ENCODE measurements at places on chromosomes 5 and 9. TPM values are rescaled to one million over a fixed set of nuclear protein-coding genes. Genes with fewer than 3 reads are reported as not detected.

DNA sequence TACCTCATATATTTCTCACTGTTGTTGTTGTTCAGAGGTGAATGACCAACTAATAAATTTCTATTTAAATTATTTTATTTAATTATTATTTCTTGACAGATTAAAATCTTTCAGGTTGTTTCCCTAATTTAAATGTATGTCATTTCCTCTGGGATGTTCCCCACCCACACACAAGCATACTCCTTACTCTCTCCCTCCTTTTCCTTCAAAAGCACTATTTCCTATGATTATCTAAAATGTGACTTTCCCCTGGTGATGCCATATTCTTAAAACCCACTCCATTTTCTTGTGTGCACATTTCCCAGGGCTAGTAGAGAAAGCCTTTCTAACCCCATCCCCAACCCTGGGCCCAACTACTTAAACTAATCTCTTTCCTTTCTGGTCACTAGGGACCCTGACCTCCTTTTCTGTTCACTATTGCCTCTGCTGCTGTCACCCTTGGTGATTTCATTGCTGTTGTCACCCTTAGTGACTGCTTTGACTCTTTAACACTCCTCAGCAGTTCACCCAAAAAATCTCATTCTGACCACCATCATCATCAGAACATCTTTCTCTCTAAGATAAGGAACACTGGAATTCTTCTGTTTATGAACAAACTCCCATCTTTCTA is 16.8 kb downstream of the IL33 start:
- no peak for DNase-seq

- DNase-seq = no peak
Observed at GRCh38 chr5:5178580-5178979, 38.5 kb downstream of the ADAMTS16 start.

- DNase-seq = no peak
Observed at GRCh38 chr5:132261881-132262845, 4.7 kb downstream of the PDLIM4 start.

Gene DMGDH
- total RNA-seq = 0.67 TPM

GRCh38 chr9:27791311-27791710 is 218.0 kb upstream of the C9orf72 start:
- DNase-seq = no peak

GRCh38 chr9:73743826-73744225 is 592.2 kb downstream of the ANXA1 start:
- no peak for DNase-seq

- no peak for DNase-seq
Observed at GRCh38 chr9:134828892-134829291, 51.7 kb upstream of the FCN2 start.

- DNase-seq = no peak
Observed at GRCh38 chr5:39419796-39420195, 5.0 kb downstream of the DAB2 start.

Gene TTC16
- total RNA-seq = 4.4 TPM

DNA sequence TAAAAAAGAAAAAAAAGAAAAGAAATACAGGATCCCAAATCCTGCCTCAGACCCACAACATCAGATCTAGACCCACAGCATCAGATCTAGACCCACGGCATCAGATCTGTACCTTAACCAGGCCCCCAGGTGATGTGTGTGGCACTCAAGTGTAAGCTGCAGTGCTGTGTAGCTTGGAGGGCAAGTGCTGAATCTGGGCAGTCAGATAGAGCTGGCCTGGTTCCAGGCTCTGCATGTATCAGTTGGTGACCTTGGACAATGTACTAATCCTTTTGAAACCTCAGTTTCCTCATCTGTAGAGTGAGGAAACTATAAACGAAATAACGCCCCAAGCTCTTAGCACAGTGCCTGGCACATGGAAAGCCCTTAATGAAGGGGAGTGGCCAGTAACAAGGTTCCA is 16.7 kb downstream of the COL15A1 start:
- DNase-seq = no peak

DNA sequence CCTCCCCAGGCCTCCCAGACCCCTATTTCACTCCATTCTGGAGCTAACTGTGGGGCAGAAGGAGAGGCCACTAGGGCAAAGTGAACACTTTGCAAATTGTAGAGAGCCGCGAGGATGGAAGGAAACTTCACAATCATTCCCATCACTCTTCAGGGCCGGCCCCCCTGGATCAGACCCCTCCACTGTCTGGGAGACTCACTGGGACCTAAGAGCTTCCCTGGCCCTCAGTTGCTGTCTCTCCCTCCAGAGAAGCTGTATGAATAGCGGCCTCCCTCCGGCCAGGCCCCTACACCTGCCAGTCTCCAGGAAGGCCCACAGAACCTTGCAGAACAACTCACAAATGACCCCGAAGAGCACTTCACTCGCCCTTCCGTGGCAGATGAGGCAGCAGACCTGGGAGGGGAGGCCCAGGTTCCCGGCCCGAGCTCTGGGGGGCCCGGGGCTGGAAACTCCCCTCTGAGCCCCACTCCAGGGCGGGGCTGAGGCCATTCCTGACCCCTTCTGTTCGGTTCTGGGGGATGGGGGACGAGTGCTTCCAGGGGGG is 141.9 kb upstream of the IER5L start:
- no peak for DNase-seq

DNA sequence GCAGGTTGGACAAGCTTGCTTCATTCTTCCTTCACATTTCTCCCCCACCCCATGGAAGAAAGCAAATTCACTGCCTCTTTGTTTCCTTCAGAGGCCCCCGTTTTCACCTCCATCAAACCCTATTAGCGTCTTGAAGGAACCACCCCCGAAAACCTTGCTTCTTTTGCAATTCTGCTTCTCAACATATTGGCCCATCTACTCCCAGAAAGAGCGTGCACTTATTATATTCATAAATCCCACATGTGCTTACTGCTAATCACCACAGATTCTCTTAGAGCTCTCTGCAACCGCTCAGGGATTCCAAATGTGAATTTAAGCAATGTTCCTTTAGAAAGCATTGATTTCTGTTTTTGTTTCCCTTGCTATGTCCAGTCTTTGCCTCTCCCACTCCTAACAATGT is 1.1 kb downstream of the F2RL2 start:
- DNase-seq = no peak

GRCh38 chr5:93676704-93677103 is 64.7 kb downstream of the POU5F2 start:
- DNase-seq = no peak

DNA sequence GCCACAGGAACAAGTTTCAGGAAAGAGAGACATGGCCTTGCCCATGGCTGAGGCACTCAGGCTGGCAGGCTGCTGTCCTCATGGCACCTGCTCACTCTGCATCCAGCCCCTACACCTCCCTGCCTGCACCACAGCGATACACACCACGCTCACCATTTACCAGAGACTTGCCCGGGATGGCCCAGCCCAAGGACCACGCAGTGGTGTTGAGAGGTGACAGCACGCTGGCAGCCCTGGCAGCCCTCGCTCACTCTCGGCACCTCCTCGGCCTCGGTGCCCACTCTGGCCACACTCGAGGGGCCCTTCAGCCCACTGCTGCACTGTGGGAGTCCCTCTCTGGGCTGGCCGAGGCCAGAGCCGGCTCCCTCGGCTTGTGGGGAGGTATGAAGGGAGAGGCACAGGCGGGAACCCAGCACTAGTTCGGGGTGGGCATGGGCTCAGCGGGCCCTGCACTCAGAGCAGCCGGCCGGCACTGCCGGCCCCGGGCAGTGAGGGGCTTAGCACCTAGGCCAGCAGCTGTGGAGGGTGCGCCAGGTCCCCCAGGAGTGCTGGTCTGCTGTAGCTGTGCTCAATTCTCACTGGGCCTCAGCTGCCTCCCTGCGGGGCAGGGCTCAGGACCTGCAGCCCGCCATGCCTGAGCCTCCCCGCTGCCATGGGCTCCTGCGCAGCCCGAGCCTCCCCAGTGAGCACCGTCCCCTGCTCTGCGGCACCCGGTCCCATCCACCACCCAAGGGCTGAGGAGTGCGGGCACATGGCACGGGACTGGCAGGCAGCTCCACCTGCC is 20.3 kb downstream of the ZDHHC11B start:
- no peak for DNase-seq

GRCh38 chr5:67983251-67984110 is 232.1 kb upstream of the PIK3R1 start:
- DNase-seq = no peak

DNA sequence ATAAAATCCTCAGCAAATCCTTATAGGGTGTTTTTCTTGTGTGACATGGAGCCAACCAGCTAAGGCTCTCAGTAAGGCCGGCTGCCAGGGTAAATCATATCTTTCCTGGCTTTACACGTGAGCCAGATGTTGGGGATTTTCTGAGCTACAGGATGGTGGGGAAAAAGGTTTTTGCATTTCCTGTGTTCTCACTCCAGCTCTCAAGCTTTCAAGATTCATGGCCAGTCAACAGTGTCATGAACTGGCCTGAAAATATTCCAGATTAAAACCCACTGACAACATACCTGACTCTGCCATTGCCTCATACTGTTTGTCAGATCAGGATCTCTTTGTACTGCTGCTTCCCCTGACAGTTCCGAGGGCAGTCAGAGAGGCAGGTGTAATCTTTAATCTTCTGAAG is 306.9 kb downstream of the GLIS3 start:
- no peak for DNase-seq

DNA sequence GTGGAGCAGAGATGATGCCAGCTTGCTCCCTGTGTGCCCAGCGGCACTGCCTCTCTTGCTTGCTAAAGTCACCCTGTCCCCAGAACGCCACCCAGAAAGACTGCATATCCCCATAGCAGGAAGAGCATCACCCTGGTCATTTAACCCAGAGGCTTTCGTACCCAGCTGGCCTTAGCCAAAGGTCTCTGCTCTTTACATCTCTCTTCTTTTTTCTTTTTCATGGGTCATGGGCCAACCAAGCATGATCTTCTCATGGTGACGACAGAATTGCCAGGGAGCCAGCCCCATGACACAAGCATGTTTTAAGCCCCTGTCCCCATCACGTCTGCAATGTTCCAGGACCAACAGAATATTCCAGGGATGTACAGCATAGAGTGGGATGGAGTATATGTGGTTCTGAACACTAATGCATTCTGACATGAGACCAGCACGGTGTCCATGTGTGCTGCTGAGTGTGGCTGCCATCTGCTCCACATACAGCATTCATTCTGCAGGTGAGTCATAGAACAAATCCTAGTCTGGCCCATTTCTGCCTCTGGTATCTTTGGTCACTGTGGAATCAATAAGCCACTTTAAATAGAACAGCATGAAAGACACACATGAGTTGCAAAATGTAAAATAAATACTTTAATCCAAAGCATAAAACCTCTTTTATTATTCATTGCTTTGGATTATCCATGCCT is 203.0 kb downstream of the MED10 start:
- DNase-seq = no peak

Gene ZFP37
- total RNA-seq = 2.6 TPM

Gene SPATA31A3
- not detected for total RNA-seq

- DNase-seq = no peak
Observed at GRCh38 chr9:104982543-104982942, 54.6 kb upstream of the ABCA1 start.

Gene GRM6
- not detected for total RNA-seq

Gene ZNF354C
- total RNA-seq = 9.4 TPM

GRCh38 chr9:117403403-117403811 is 11.4 kb downstream of the ASTN2 start:
- DNase-seq = no peak

DNA sequence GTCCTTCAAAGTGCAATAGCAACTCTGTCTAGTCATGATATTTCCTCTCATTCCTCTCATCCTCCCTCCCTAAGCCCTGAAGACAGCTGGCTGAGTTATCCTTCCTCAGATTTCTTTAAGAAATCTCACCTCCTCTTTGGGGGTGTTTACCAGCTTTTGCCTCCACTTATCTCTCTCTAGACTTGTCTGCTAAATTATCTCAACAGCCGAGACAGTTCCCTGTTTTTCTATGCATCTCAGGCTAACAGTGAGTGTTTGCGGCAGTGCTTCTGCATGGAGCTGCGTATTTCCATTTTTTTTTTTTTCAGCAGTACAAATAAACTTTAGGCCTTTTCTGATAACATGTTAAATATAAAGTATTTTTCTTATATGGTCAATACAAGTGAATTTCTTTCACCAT is 20.9 kb downstream of the KCTD16 start:
- DNase-seq = no peak

- DNase-seq = no peak
Observed at GRCh38 chr5:174734571-174735497, 10.5 kb downstream of the MSX2 start.

DNA sequence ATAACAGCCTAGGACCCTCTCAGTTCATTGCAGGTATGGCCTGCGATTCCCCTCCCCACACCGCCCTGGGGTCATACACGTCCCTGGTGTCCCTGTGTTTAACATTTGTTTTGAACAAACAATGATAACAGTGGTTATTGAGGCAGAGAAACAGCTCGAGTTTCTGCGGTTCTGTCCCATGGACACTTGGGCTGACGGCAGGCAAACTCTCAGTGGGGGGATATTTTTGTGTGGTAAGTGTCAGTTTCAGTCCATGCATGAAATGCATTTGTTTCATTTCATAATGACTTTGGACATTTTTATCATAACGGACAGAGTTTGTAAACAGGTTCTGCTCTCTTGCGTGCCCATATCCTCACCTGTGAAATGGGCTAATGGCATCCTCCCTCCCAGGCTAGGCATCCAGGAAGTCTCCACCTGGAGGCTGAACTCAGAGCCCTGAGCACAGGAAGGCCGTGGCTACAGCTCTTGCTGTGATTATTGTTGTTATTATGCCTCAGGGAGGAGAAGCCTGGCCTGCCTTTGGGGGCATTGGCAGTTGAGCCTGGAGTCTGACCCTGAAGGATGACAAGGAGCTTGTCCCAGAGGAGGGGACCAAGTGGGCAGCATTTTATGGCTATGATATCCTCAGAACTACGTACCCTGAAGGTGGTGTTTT is 190.9 kb downstream of the GADD45G start:
- no peak for DNase-seq

- no peak for DNase-seq
Observed at GRCh38 chr5:170268884-170269283, 28.7 kb downstream of the LCP2 start.

DNA sequence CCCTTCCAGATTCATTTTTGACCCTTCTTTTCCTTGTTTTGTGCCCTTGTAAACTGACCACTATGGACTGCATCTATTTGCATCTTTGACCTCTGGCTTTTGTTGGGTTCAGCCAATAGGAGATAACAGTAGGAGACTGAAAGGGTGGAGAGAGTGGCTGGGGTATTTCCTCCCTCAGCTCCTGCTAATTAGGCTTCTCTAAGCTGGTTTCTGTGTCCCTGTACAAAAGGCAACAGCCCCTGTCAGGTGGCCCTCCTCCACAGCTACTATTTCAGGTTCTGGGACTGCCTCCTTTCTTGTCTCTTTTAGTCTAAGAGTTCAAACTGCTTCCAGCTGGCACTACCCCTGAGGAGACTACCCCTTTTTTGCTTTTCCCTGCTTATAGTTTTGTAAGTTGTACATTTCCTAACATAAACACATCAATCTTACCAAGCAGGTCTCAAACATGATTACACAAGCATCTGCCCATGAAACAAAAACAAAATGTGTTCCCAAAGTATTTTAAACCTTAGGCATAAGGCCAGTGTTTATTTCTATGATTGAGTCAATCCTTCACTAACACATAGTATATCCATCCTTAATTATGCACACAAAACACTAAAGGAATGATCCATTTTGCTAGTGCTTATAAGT is 262.0 kb upstream of the TRPM3 start:
- DNase-seq = no peak

Gene DNAI1
- total RNA-seq = not detected

GRCh38 chr9:8668231-8668630 is 868.7 kb upstream of the DMAC1 start:
- no peak for DNase-seq

Gene PCDHGA2
- total RNA-seq = 0.08 TPM

All from activated naive CD8-positive, alpha-beta T cell treated with anti-CD3 and anti-CD28 coated beads, Interleukin-2, amount 10 ng/mL, durations not matched to agents 7 days and 5 days (primary cell).